ENCODE measurements at places on chromosomes 5 and 9. TPM values are rescaled to one million over a fixed set of nuclear protein-coding genes. Genes with fewer than 3 reads are reported as not detected.

GRCh38 chr5:83595217-83595616 is 123.7 kb downstream of the VCAN start:
- peak; percentile 25 for DNase-seq

The SEMA6A gene
- not detected for total RNA-seq

DNA sequence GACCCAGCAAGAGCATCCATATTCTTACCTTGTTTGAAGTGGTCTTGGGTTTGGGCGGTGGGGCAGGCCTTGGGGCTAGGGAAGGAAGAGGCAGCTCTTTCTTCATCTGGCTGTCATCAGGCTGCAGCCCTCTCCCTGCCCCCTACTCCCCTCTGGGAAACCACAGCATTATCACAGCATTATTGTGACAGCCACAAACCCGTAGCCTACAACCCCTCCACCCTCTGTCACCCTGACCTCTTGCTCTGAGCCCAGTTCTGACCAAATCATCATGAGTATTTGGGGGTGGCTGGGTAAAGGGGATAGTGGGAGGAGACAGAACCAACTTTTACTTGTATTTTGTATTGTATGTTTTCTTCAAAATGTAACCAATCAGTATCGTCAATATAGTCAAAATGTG is 94.3 kb upstream of the ARRDC3 start:
- DNase-seq = no peak

GRCh38 chr5:178350361-178351220 is 118.0 kb upstream of the PHYKPL start:
- no peak for DNase-seq

DNA sequence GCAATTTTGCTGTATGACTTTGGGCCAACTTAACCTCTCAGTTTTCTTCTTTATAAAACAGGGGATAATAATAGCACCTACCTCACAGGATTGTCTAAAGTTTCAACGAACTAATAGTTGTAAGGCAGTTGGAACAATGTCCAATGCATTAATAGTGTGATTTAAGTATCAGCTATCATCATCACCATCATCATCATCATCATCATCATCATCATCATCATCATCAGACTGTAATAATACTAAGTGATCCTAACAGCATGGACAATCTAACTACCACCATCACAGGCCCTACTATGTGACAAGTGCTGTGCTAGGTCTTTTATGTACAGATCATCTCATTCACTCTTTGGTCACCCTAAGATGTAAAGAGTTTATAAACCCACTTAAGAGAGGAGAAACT is 196.0 kb downstream of the MAPKAP1 start:
- no peak for DNase-seq

All from PC-3 (cell line).